ENCODE measurements at places on chromosomes 13 and 19. TPM values are rescaled to one million over a fixed set of nuclear protein-coding genes. Genes with fewer than 3 reads are reported as not detected.

DNA sequence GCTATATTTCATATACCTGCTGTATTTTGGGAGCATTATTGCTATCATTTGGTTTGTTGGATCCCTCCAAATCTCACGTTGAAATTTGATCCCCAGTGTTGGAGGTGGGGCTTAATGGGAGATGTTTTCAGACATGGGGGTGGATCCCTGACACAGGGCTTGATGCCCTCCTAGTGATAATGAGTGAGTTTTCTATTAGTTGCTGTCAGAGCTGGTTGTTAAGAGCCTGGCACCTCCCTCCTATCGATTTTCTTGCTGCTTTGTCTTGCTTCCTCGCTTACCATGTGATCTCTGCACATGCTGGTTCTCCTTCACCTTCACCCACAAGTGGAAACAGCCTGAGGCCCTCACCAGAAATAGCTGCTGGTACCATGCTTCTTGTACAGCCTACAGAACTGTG, 259.9 kb upstream of the STARD13 start:
- peak overlapping the region; percentile 93 for H3K27ac ChIP-seq
- peaks cover 26% of the 10 kb centered on the region for H3K4me1 ChIP-seq
- no peaks in the 10 kb centered on the region for H3K36me3 ChIP-seq
- no peaks in the 10 kb centered on the region for H3K27me3 ChIP-seq
- no peak for DNase-seq

GRCh38 chr19:16895467-16896145, 6.8 kb downstream of the F2RL3 start:
- peaks cover 12% of the 10 kb centered on the region for H3K27me3 ChIP-seq
- DNase-seq, result no peak
- no peaks in the 10 kb centered on the region for H3K36me3 ChIP-seq
- H3K27ac ChIP-seq, result no peak overlapping the region

DNA sequence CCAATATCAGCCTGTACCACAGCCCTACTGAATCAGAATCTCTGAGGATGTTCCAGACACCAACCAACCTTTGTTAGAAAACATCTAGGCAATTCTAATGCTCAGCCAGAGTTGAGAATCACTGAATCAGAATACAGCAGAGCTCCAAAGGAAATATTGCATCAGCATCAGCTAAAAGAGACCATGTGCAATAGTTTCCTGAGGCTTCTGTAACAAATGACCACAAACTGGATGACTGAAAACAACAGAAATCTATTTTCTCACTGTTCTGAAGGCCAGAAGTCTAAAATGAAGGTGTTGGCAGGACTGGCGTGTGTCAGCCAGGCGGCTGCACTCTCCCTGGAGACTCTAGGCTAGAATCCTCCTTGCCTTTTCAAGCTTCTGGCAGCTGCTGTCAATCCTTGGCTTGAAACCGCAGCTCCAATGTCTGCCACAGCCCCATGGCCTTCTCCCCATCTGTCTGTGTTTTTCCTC, 1.2 kb upstream of the DCT start:
- H3K4me1 ChIP-seq, result no peaks in the 10 kb centered on the region
- H3K27ac ChIP-seq, result peak overlapping the region; percentile 2
- H3K27me3 ChIP-seq, result no peaks in the 10 kb centered on the region
- DNase-seq, result peak; percentile 77
- H3K4me3 ChIP-seq, result no peak overlapping the region

DNA sequence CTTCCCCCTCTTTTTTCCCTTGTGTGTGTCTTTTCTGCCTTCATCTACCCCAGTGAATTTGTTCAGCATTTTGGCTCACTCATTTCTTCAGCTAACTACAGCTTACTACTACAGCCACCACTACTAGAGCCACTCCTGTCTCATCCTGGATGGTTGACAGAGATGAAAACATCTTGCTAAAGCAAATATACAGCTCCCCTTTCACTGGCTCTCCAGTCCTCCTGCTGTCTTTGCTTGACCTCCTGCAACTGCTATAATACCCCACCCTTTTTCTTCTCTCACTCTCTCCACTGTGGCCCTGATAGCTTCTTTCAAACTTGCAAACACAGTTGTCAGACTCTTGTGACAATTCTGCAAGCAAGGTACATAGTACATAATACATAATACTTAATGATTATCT, 523.6 kb downstream of the DCT start:
- no peak for DNase-seq
- H3K27ac ChIP-seq, result no peak overlapping the region

DNA sequence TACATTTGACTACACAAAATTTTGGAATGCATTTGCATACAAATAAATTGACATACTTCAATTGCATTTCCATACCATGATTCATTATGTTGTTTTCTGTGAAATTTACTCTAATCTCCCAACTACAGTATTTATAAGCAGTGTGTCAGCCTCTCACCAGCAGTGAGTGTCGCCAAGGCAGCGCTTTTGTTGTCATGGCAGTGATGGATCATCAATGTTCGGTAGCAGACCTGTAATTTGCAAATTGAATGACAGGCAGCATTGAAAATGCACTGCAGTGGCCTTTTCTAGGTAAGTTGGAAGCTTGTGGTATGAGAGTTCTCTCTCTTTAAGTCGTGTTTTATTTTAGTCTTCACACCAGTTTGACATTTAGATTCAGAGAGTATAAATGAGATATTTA, 534.1 kb downstream of the PCDH17 start:
- DNase-seq, result no peak
- H3K27ac ChIP-seq, result no peak overlapping the region
- H3K27me3 ChIP-seq, result no peaks in the 10 kb centered on the region
- H3K4me1 ChIP-seq, result no peaks in the 10 kb centered on the region

GRCh38 chr19:55985254-55985653, 1.3 kb upstream of the NLRP5 start:
- DNase-seq, result no peak
- no peak overlapping the region for H3K4me3 ChIP-seq
- H3K36me3 ChIP-seq, result no peaks in the 10 kb centered on the region
- no peak overlapping the region for H3K27ac ChIP-seq
- no peaks in the 10 kb centered on the region for H3K4me1 ChIP-seq
- no peaks in the 10 kb centered on the region for H3K27me3 ChIP-seq

- no peaks in the 10 kb centered on the region for H3K4me1 ChIP-seq
- no peak overlapping the region for H3K4me3 ChIP-seq
- DNase-seq, result no peak
- H3K27me3 ChIP-seq, result no peaks in the 10 kb centered on the region
- no peak overlapping the region for H3K27ac ChIP-seq
Observed at GRCh38 chr19:31591258-31591657, 242.0 kb upstream of the TSHZ3 start.

GRCh38 chr19:52946322-52947310, 16.1 kb downstream of the ZNF816 start:
- no peaks in the 10 kb centered on the region for H3K27me3 ChIP-seq
- no peak overlapping the region for H3K27ac ChIP-seq
- peaks cover 6% of the 10 kb centered on the region for H3K4me1 ChIP-seq
- H3K4me3 ChIP-seq, result no peak overlapping the region
- peaks cover 15% of the 10 kb centered on the region for H3K36me3 ChIP-seq
- no peak for DNase-seq

PEX11G gene
- polyA plus RNA-seq, result 1.0 TPM

EFNB2 gene
- polyA plus RNA-seq, result 6.7 TPM

KCNRG gene
- polyA plus RNA-seq, result 0.66 TPM
